Hematopoietic multipotent progenitor cell (in vitro differentiated cells): ENCODE measurements at places on chromosomes 12 and 14. TPM values are rescaled to one million over a fixed set of nuclear protein-coding genes. Genes with fewer than 3 reads are reported as not detected.

VTI1B gene
- total RNA-seq = 21.3 TPM

CCDC197 gene
- total RNA-seq = not detected

SCNN1A gene
- 0.81 TPM for total RNA-seq

ASB2 gene
- 1.1 TPM for total RNA-seq

GLIPR1L2 gene
- 0.27 TPM for total RNA-seq
